ENCODE measurements at places on chromosomes 5 and 9. TPM values are rescaled to one million over a fixed set of nuclear protein-coding genes. Genes with fewer than 3 reads are reported as not detected.

DNA sequence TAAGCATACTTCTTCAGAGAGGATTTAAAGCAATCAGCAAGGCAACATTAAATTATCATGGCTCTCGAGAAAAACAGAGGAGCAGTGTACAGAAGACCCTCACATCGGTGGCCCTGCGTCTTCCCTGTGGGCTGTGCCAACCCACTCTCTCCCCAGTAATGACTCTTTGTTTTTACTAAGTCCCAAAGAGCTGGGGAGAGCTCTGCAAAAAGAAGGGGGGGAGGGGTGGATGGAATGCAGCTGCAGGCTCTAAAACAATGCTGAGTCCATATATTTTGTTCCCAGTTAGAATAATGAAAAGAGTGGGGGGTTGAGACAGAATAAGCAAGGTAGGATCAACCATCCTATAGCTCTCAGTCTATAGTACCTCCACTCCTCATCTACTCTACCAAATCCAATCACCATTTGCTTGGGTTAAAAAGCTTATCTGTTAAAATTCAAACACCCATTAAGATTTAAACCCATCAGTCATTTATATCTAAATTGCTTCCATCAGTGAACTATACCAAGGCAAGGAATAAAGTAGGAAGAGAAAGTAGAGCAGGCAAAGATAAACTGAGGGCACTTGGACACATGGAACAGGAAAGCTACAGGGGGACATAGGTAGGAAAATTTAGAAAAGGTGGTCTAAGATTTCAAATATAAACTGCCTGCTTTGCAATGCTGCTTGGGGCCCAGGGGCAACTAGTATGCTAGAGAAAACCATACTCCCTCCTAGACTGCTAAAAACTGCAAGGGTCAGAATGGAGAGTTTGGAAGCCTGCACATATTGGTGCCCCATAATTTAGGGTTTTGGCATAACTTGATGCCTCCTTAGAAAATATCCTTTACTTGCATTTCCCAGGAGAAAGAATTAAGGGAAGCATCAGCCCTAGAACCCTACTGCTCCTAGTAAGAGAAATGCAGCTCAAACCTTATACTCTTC is 20.6 kb downstream of the ELL2 start:
- no peak for DNase-seq

GRCh38 chr5:178216779-178217178 is 12.4 kb downstream of the HNRNPAB start:
- no peak for DNase-seq

DNA sequence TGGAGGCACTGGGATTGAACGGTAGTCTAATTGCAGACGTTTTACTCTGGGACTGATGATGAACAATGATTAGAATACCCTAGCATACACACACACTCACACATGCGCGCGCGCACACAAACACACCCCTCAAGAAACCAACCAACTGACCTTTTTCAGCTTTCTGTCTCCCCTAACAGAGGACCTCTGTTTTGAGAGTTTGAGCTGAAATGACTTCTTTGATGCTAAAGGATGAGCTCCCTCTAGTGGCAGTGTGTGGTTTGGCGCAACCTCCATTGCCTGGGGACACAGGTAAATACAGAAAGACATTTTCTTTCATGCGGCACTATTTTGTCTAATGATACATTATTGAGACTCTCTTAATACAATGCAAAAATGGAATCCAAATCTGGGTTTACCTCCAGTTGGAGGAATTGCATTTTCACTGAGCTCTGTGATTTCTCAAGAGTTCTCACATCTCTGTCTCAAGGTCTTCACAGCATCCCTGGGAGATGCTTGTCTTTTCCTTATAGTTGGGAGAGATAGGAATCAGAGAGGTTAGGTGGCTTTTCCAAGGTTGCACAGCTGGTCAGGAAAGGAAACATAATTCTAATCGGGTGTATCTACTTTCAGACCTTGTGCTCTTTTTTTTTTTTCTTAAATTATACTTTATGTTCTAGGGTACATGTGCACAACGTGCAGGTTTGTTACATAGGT is 187.5 kb downstream of the TMEM38B start:
- peak; percentile 61 for DNase-seq

DNA sequence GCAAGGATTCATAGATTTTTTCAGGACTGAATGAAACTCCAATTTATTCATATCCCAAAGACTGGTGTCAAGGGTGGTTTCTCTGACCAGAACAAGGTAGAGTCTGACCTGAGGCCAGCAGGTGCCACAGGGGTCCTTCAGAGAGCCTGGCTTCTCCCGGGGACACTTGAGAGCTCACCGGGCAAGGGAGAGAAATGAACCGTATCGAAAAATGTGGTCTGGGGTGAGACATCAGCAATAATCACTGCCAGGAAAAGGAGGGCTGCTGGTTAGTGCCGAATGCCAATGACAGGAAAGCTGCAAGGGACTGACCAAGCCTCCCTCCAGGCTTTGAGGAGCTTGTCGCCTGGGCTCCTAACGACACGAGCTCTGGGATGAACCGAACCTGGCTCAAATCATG is 142.7 kb downstream of the TTLL11 start:
- DNase-seq, result no peak

- no peak for DNase-seq
These were observed 60.1 kb downstream of the AMBP start for GRCh38 chr9:114017741-114018715.

DNA sequence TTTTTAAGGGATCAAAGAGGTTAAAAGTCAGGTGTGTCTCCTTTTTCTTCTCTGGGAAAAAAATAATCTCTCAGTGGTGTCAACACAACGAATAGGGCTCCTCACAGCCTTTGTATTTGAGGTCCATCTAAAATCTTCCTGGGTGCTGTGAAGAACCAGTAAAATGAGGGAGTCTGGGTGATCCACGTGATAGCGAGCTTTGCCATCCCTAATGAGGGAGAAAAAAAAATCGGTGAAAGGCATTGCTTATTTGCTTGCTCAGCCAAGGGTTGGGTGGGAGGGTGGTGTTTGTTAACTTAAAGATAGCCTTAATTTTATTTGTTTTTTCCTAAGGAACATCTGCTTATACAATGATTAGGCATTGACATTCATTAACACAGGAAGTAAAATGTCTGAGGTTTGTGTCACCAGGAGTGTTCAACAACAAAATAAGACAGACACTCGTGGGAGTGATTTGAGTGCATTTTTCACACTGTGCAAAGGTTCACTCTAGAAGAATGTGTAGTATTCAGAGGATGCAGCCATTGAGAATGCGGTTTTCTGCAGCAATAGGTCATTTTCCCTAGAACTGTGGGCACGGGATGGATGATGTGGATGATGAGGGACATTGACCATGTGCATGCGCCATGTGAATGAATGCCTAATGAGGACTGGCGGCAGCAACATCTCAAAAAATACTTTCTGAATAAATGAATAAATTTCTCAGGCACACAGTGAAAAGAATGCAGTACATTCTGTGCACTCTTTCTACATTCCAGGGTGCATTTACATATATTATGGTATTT is 369.5 kb downstream of the NTRK2 start:
- no peak for DNase-seq

GRCh38 chr5:174311531-174312269 is 266.2 kb downstream of the NSG2 start:
- DNase-seq, result peak; percentile 64

DNA sequence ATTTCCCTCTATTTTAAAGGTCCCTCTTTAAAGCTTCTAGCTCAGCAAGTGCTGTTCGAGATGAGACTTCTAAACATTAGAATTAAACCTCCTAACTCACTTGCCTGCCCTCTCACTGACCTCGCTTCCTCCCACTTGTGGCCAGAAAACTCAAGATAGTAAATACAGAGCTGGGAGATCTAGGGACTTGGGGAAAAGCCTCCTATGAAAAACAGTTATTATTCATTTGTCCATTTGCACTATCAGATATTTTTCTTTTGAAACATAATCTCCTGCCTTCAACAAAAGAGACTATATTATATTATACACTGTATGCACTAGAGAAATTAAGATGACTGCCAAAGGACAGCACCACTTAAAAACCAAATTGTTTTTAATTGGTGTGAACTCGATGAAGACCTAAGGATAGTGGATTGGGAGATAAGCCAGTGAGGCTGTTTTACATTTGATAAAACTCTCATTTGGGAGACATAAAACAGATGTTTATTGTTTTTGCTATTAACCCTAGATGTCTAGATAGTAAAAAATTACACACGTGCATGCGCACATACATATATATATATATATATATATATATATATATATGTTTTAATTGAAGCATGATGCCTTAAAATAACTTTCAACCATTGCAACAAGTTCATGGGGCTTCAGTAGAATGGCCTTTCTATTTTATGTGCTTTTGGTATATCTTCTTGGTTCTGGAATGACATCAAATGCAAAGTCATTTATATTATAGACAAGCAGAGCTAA is 229.4 kb downstream of the ADAMTSL1 start:
- DNase-seq, result no peak

DNA sequence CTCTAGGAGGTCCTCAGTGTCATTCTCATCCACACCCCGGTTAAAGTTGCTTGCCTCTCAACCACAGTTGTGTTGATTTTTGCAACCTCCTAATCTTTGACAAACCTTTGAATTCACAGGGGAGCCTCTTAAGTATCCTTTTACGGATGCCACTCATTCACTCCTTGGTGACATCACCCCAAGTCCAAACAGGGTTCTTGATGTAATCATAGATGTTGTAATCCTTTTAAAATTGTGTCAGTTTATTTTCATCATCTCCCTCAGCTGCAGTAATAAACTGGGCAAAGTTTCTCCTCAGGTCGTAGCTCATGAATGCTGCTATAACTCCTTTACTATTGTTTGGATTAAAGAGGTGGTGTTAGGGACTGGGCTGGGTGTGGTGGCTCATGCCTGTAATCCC is 637.2 kb upstream of the NUDT12 start:
- DNase-seq, result no peak

DNA sequence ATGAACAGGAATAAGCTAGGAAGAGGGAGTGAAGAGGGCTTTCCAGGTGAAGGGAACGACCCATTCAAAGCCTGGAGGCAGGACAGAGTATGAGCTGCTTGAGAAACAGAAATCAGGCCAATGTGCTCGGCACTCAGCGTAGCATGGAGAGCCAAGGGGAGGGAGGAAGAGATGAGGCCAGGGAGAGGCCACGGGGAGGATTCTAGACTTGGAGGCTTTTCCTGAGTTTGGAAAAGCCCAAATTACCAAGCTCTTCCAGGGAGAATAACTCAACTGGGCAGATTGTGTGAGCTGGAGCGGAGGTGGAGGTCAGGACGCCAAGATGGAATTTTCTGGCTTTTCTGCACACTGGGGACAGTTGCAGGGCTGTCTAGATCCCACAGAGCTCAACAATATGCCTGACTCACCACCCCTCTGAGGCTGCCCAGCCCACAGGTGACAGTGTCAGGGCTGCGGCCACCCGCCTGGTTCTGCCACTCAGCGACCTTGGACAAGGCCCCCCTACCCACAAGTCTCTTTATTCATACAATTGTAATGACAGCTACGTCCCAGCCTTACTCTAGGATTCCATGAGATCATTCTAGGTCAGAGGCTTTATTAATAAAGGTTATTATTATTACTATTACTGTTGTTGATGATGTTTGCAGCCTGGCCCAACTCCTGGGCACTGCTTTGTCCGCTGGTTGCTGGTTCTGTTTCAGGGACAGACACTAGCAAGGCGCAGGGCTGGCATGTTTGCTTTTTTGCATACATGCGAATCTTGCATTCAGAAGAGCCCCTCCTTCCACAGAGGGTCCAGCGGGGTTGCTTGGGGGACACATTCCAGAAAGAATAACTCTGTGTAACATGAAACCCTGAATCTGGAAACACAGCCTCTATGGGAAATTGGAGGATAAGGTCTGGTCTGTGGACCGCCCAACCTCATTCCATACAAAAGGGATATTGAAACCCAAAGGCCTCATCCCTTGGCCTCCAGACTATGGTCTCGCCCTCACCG is 9.4 kb upstream of the LMX1B start:
- DNase-seq, result no peak

- peak; percentile 33 for DNase-seq
These were observed 53.2 kb downstream of the GOLM1 start for GRCh38 chr9:86046071-86046636.

- no peak for DNase-seq
These were observed 93.3 kb upstream of the CDKN2B start for GRCh38 chr9:22102146-22103053.

GRCh38 chr5:180070756-180071530 is 616 bp downstream of the RNF130 start:
- DNase-seq, result peak; percentile 33

- DNase-seq, result no peak
These were observed 44.5 kb downstream of the SECISBP2 start for GRCh38 chr9:89362647-89363310.

DNA sequence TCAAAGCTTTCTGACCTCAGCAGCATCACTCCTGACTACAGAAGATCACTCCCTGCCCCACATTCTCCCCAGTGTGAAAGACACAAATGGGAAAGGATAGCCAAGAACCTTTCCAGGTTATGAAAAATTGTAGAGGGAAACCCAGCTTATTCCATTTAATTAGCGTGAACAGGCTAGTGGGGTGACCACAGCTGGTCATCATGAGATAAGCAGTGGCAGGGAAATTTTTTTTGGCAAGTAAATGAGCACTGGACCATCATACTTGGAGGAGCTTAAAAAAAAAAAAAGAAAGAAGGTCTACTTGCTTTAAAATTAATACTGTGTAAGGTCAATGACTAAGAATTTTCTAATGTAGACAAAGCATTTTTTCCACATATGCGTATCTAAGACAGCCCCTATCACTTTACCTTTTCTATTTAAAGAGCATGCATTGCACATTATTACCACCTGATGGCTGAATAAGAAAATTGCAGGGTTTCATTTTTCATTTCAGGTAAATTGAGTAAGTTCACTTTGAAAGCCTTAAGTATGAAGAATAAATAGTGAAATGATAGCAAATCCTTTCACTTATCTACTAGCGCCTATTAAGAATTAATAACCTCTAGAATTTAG is 123.6 kb downstream of the ELAVL2 start:
- no peak for DNase-seq

- DNase-seq, result no peak
These were observed 1079.9 kb upstream of the ACO1 start for GRCh38 chr9:31304576-31304975.

DNA sequence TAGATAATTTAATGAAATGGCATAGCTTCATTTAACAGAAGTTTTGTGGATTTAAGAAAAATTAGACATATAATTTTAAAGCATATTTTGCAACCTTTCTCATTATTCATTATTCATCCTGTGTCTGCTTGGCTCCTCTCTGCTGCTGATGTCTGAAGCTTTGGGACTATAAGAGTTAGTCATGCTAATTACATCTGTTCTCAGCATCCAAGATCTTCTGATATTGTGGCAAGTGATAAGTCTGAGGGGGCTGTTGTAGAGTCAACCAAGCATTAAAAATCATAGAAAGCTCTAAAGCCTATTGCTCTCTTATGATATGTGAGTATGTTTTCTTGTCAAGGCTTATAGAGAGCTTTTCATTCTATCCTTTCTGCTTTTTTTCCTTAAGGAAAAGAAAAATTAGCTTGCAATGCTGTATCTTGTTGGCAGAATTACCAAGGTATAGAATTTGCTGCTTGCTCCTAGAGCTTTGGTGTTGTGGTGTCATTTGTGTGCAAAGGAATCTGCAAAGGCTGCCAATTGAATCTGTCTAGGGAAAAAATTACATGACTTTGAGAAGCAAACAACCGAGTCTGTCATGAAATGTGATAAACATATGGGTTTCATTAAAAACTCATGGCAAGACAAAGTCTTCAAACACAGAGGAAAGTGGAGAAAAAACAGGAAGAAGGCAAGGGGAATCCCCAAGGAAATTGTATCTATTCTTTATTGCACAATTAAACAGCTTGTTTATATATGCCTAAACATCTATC is 156.1 kb upstream of the DAB2 start:
- DNase-seq, result no peak

Gene UBE2QL1
- not detected for total RNA-seq

Gene TPPP
- 4.1 TPM for total RNA-seq

Gene PRDM9
- total RNA-seq, result not detected

Gene WDR31
- total RNA-seq, result 1.5 TPM

Gene BTNL9
- total RNA-seq, result 96.5 TPM

Gene FABP6
- not detected for total RNA-seq

Gene LHX6
- total RNA-seq, result 0.68 TPM

All from transverse colon (tissue), 4 donors.